ENCODE measurements at places on chromosomes 13 and 19.

DNA sequence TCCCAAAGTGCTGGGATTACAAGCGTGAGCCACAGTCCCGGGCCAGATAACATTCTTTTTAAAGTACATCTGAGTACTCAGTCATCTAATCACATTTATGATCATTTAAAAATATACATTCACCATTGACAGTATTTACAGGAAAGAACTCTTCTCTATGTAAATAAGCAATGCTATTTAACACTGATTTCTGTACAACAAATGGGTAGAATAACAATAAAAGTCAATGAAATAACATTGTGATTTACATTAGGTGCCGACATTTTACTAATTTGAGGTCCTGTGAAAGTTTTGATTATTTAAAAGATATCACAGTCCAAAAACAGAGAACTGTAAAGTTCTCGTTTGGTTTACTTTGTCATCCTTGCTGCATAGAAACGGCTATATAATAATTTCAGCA lies 1763.7 kb downstream of the SLITRK1 start:
- DNase-seq: no peak

GRCh38 chr13:45120967-45121831 lies 889 bp downstream of the GTF2F2 start:
- DNase-seq: no peak

DNA sequence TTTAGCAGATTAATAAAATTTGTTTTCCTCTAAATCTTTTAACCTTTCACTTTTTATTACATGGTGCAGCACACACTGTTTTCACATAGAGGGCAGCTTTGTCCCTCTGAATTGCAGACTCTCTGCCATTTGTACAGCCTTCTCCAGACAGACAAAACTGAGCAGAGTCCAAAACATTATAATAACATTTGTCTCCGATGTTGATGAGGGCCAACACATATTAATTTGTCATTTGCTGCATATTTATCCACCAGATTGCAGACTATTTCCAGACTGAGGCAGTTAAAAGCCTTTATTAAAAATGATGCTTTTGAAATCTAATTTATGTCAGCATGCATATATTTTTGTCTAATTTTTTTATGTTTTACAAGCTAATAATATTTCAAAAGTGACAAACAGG lies 1251.9 kb upstream of the SLC10A2 start:
- DNase-seq: no peak

DNA sequence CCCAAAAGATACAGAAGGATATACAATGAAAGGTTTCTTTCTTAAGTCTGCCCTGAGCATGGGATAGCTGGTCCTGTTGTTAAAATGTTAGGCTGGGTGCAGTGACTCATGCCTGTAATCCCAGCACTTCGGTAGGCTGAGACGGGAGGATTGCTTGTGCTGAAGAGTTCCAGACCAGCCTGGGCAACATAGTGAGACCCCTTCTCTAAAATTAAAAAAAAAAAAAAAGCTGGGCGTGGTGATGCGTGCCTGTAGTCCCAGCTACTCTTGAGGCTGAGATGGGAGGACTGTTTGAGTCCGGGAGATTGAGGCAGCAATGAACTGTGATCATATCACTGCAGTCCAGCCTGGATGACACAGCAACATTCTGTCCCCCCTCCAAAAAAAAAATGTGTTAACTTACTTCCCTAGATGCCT lies 52.5 kb upstream of the SHKBP1 start:
- no peak for DNase-seq

DNA sequence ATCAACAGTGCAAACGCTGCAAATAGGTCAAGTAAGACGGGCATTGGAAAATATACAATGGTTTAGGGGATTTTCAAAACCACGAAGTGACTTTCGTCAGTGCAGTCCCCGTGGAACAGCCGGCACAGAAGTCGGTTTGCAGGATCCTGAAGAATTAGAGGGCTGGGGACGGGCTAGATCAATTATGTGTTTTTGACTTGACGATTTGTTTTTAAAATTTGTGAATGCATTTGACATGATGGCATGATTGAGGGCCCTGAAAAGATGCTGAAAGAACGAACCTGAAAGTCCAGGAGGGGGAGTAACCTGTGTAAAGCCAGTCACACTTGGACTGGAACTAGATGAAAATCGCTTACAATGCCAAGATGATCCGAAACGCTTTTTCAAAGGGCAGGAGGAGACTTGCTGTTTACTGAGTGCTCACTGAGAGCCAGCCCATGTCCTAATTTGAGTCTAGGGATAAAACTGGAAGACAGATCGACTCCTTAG lies 8.9 kb upstream of the DGKH start:
- DNase-seq: no peak
